CD4-positive, alpha-beta T cell treated with Interleukin-6 for 4 hours (primary cell): ENCODE measurements at places on chromosomes 6 and 20.

DNA sequence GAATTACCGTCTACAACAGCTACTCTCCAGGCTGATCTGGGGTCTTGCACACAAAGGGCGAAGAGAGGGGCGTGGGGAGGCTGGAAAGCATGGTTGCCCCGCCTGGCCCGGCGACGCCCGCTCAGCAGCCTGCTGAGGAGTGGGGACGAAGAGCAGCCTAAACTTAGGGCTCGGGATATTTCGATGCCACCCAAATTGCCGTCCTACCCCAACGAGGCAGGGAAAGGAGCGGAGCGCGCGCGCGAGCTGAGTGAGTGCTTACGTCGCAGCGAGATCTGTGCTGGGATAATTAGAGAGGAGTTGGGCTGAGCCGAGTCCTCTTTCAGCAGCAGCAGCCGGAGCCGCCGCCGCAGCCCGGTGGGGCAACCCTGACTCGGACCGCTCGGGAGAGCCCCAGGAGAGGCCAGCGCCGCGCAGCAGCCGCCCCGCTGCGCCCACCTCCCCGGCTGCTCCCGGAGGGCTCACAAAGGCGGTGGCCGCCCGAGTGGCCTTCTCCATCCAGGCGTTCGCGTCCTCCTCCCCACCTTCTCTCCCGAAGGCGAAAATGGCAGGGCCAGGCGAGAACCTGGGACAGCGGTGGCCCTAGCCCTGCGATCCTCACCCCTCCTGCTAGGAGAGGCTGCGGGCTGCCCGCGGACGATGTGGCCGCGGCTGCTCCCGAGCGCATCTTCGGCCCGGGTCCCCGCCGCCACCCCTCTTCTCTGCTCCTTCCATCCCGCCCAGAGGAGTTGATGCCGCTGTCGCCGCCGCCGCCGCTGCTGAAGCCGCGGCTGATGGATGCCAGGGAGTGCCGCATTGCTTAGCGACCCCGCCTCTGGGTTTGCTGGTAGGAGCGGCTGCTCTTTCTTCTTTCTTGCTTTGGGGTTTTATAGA is at the start of gene CLVS2:
Gene CLVS2, plus strand, starts transcription at position 315 of the 873 bp plus-strand sequence. CDS start 1,543 bp downstream, outside the sequence.
- DNase-seq: no peak

DNA sequence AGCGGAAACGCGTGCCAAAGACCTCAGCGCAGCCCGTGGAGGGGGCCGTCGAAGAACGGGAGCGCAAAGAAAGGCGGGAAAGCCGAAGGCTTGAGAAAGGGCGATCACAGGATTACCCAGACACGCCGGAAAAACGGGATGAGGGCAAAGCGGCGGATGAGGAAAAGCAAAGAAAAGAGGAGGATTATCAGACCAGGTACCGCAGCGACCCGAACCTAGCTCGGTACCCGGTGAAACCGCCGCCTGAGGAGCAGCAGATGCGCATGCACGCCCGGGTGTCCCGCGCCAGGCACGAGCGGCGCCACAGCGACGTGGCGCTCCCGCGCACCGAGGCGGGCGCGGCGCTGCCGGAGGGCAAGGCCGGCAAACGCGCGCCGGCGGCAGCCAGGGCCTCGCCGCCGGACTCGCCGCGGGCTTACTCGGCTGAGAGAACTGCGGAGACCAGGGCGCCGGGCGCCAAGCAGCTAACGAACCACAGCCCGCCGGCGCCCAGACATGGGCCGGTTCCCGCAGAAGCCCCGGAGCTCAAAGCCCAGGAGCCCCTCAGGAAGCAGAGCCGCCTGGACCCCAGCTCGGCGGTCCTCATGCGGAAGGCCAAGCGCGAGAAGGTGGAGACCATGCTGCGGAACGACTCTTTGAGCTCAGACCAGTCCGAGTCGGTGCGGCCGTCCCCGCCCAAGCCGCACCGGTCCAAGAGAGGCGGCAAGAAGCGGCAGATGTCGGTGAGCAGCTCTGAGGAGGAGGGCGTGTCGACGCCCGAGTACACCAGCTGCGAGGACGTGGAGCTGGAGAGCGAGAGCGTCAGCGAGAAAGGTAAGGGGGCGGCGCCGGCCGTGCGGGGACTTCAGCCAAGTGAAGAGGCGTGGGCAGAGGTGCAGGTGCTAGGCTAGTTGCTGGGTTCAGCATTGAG is 296.2 kb downstream of the RIMS1 start:
- DNase-seq: no peak

GRCh38 chr6:46378882-46379416 is 112.3 kb downstream of the RCAN2 start:
- DNase-seq: no peak

- DNase-seq: no peak
These were observed 530.1 kb upstream of the CITED2 start for GRCh38 chr6:139904568-139904967.

GRCh38 chr20:23125159-23125558 is 39.0 kb upstream of the CD93 start:
- no peak for DNase-seq

DNA sequence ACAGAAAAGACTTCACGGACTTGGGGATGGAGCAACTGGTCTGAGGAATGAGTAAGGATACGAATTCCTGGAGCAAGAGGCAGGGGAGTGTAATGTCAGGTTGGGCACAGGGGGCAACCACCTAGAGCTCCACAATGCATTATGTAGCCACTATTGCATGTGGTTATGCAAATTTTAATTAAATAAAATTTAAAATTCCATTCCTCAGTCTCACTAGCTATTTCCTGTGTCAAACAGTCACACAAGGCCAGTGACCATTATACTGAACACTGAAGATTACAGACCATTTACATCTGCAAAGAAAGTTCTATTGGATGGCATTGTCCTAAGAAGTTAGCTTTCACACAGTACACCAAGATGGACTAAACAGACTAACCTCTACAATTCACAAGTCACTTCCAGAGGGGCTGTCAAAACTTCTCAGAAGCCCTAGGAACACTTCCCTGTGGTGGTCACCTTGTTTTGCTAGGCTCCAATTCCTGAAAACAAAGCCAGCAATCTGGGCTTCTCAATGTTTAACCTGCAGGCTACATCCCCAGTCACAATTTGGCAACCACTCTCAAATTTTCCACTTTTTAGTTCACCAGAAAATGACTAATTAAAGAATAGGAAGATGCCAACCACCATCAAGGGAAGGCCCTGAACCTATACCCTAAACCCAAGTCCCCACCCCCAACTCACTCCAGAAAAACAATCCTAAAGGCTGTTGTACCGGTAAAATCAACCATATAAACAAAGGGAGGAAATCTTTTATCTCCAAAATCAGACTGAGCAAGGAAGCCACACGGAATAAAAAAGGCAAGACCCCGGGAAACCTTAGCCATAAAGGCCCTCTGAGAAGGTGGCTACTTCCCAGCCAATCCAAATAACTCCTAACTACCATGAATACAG is 34.2 kb upstream of the C20orf203 start:
- no peak for DNase-seq

DNA sequence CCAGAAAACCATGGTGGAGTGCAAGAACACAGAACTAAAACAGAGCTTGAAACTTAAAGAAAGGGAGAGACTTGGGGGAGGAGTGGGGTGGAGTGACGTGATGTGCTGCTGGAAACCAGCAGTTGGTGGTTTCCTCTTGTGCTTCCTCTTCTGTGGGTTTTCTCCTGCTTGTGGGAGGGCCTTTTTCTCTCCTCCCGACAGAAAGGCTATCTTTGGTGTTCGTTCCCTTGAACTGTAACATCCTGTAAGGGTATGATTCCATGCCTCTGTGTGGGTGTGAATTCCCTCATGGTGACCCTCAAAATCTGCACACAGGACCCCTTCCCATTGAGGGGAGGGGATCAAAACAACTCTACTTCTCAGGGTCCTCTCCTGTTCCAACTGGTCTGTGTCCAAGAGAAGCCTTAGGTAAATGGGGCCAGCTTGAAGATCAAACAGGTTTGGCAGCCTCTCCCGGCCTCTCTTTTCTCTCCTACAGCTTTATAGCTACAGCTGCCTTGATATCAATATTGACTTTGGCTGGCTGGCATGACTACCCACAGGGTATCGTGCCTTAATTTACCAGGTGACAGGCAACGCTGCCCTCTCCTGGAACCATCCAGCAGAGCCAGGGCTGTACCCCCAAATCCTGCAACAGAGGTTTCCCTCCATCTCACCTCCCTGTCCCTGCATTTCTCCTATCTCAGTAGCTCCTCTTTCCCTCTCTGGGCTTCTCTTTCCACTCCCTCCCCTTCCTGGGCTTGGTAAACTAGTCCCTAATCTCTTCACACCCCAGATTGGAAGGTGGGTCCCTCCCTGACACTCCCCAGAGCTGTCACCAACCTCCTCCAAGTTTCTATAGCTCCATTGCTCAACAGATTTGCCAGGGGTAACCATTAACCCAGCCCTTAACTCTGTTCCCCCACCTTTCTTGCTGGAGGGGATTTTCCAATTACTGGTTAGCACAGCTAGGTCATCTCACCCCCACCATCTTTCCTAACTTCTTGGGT is 1.5 kb upstream of the MSH5 start:
- peak; percentile 75 for DNase-seq

- DNase-seq: peak; percentile 65
These were observed 646 bp upstream of the CPNE5 start for GRCh38 chr6:36839749-36840431.

- no peak for DNase-seq
These were observed 2.1 kb upstream of the TMEM217 start for GRCh38 chr6:37260040-37260439.

DNA sequence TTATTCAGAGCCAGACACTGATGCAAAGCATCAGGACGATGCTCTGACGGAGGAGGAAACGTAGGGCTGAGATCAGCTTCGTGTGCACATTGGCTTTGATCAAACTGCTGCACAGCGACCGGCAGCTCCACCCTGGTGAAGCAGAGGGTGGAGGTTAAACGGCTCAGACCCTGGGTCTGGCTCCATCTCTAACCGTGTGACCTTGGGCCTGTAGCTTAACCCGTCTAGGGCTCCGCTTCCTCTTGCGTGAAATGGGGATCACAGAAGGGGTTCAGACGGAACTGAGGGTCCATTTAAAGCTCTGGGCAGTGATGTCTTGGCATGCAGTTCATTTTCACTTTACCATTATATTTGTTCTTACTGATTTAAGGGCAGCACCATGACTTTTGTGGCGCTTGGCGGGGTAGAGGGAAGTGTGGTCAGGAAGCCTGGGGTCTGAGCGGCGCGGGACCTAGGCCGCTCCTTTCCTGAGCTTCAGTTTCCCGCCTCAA is 644 bp downstream of the RBL1 start:
- DNase-seq: peak; percentile 59

GRCh38 chr6:72649032-72649984 is 27.4 kb downstream of the KCNQ5 start:
- no peak for DNase-seq

GRCh38 chr6:105983763-105984162 is 102.4 kb upstream of the PRDM1 start:
- DNase-seq: no peak

- no peak for DNase-seq
These were observed 42.5 kb downstream of the IPCEF1 start for GRCh38 chr6:154314084-154314483.

GRCh38 chr6:39128106-39128505 is 13.1 kb upstream of the SAYSD1 start:
- DNase-seq: no peak

GRCh38 chr6:42021847-42022754 is 28.2 kb upstream of the TAF8 start:
- peak; percentile 67 for DNase-seq

GRCh38 chr6:107741191-107741680 is 82.9 kb downstream of the SCML4 start:
- DNase-seq: no peak

DNA sequence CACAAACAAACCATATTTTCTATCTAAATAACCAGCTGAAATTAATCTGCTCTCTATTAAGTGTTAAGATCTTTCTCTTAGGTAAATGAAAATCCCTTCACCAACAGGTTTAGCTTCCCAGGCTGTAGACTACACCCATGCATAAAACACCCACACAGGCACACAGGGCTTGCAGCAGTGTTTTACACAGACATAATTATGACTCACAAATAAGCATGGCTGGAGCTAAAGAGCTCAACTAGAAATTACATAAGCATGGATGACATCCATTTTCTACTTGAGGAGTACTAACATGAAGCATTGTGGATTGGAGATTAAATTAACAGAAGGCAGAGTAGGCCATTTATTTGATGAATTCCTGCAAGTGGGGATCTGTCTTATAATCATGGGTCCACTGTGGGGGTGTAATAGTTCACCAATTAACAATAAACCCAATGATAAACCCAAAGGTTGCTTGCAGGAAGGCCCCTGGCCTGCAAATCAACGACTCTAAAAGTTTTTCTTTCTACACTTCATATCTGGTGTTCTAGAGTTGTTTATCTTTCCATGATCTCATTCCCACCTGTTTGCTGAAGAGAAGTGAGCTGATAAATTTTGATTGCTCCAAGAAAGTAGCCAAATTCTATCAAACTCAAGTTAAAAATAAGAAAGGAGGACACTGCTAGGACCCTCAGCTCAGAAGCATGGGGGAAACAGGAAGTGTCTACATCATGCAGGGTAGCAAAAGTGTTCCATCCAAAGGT is 33.8 kb upstream of the E2F3 start:
- peak; percentile 47 for DNase-seq

DNA sequence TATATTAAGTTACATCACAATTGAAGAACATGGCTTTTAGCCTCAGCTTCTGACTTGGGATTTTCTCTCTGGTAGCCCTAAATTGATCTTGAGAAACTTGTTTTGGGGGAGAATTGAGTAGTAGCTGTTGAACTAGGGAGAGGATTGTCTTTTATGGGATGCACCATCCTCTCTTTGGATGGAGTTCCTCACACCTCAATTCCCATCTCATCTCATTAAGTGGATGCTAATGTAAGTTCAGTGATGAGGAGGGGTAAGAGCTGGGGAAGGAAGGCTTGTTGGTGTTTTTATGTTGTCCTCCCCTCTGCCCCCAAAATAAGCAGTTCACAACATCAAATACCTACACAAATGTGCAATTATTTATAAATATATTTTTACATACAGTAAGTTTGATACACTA is 4.0 kb downstream of the GJA1 start:
- DNase-seq: no peak

GRCh38 chr6:52815167-52816092 is 11.8 kb upstream of the GSTA1 start:
- peak; percentile 34 for DNase-seq

DNA sequence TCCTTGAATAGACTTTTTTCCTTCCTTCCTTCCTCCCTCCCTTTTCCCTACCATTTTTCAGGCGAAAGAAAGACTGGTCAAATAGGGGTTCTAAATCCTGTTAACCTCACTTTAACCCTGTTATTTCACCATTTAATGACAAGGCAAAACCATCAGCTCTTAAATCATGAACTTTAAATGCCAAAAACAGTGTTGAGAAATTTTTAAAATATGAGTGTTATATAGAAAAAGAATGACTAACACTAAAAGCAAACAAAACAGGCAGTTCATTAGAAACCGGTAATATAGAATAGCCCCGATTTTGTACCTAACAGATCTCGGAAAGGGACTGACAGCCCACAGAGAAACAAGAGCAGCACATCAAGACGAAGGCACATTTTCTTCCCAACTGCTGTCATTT is 57.4 kb upstream of the CEP85L start:
- no peak for DNase-seq

- no peak for DNase-seq
These were observed 16.7 kb downstream of the LEMD2 start for GRCh38 chr6:33772082-33772830.
